ENCODE measurements at places on chromosomes 16 and 17. TPM values are rescaled to one million over a fixed set of nuclear protein-coding genes. Genes with fewer than 3 reads are reported as not detected.
A peak's percentile ranks its signal among the peaks of the same experiment; 100 is the strongest.

DNA sequence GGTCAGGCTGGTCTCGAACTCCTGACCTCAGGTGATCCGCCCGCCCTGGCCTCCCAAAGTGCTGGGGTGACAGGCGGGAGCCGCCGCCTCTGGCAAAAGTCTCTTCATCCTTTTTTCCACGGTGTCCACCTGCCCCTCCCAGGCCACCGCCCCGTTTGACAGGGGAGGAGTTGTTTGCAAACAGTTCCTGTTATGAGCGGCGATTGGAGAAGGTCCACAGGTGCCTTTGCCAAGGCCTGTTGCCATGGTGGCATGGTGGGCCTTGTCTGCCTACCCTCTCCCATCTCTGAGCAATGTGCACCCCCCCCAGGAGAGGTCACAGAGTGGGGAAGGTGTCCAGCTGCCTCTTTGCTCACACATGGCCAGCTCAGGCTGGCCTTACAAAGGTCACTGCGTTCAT lies 16.0 kb upstream of the RAP1GAP2 start:
- H3K27me3 ChIP-seq: peaks cover 25% of the 10 kb centered on the region
- DNase-seq: no peak
- peaks cover 2% of the 10 kb centered on the region for H3K4me1 ChIP-seq
- no peak overlapping the region for H3K27ac ChIP-seq

DNA sequence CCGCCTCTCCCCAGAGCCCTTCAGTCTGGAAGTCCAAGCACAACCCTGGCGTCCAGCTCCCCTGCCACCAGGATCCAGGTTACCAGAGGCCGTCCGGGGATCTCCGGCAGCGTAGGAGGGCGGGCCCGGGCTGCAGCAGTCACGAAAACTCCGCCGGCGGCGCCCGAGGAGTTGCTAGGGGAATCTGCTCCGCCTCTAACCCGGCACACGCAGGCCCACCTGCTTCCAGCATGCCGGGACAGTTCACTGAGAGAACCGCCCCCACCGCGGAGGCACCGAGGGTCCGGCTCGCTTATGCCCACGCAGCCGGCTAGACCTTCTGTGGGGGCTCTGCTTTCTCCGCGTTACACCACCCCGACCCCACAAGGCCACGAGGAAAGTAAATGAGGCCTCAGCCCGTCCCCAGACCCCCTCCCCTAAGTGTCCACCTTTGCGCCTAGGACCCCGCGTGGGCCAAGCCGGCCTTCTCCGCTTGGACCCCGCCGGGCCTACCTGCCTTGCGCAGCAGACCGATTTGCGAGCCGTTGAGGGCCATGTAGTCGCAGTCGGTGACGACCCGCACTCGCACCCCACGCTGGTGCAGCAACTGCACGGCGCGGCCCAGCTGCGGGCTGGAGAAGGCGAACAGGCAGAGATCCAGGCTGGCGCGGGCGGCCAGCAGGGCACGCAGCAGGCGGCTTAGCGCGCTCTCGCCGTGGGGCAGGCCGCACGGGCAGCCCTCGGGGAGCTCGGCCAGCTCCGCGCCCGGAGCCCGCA lies 587 bp downstream of the PLD6 start:
- H3K4me1 ChIP-seq: peaks cover 11% of the 10 kb centered on the region
- H3K4me3 ChIP-seq: peak overlapping the region; percentile 90
- DNase-seq: peak; percentile 83
- H3K27me3 ChIP-seq: no peaks in the 10 kb centered on the region
- H3K27ac ChIP-seq: peak overlapping the region; percentile 96

CPHXL2 gene
- not detected for total RNA-seq

- H3K36me3 ChIP-seq: peaks cover 30% of the 10 kb centered on the region
- peaks cover 21% of the 10 kb centered on the region for H3K4me1 ChIP-seq
- no peaks in the 10 kb centered on the region for H3K27me3 ChIP-seq
Observed at GRCh38 chr16:27389272-27389961, 12.6 kb upstream of the IL21R start.

- peaks cover 2% of the 10 kb centered on the region for H3K27me3 ChIP-seq
- H3K4me3 ChIP-seq: peak within 1 kb of the TSS; percentile 29
- H3K4me1 ChIP-seq: peaks cover 27% of the 10 kb centered on the region
- H3K27ac ChIP-seq: no peak within 1 kb of the TSS
Observed at GRCh38 chr16:53052519-53053501, at the start of gene CHD9NB. Gene CHD9NB, minus strand, starts transcription at chr16:53052897. Its CDS starts 8,739 bp downstream, at chr16:53044158.

All from activated CD4-positive, alpha-beta T cell treated with anti-CD3 and anti-CD28 coated beads, Interleukin-2, amount 10 ng/mL, durations not matched to agents 24 days and 14 days (primary cell).